Stimulated activated CD4-positive, alpha-beta T cell treated with anti-CD3 and anti-CD28 coated beads, Interleukin-12 subunit alpha, Interleukin-12 subunit beta, amount 100 ng/mL, for 48 hours (primary cell): ENCODE measurements at places on chromosomes 3 and 15.

DNA sequence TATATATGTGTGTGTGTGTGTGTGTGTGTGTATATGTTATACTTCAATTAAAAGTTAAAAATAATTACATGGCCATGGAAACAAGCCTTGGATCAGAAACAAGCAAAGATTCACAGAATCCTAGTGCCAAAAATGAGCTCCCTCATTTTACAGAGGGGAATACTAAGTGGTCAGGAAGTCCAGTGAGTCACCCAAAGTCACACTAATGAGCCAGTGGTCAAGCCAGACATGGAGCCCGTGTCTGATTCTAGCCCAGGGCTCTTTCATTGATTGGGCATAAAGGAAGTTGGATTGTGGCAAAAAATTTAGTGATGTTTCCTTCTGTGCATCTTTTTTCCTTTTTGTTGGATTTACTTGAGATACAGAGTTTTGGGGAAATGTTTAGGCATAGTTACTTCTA lies 152.5 kb upstream of the NPHP3 start:
- DNase-seq, result no peak

- no peak for DNase-seq
These were observed 23.7 kb upstream of the C3orf49 start for GRCh38 chr3:63795438-63795837.

DNA sequence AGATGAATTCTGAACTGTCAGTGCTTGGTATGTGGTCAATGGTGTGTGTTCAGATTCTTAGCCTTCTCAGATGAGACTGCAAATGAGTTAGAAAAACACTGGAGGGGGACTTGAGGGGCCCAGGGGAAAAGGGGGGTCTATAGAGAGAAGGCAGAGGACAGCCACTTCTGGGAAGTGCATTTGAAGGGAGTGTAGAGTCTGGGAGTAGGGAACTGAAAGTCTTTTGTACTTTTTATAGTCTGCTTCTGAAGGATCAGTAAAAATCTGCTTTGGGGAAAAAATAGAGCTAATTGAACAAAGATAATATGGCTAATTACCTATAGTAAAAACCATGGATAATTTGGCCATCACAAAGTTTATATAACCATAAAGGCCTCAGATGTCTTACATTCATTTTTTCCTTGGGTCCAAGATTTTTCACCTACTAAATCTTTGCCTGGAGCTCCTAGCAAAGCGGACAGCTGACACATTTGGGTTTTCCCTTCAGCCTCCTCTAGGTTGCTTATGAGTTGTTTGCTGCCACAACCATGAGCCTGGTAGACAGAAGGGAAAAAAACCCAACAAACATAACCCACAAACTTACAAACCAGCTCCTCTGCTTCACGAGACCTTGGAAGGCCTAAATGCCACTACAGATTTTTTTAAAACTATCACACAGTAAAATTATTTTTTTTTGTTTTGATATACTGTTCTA lies 48.8 kb downstream of the CD86 start:
- no peak for DNase-seq

DNA sequence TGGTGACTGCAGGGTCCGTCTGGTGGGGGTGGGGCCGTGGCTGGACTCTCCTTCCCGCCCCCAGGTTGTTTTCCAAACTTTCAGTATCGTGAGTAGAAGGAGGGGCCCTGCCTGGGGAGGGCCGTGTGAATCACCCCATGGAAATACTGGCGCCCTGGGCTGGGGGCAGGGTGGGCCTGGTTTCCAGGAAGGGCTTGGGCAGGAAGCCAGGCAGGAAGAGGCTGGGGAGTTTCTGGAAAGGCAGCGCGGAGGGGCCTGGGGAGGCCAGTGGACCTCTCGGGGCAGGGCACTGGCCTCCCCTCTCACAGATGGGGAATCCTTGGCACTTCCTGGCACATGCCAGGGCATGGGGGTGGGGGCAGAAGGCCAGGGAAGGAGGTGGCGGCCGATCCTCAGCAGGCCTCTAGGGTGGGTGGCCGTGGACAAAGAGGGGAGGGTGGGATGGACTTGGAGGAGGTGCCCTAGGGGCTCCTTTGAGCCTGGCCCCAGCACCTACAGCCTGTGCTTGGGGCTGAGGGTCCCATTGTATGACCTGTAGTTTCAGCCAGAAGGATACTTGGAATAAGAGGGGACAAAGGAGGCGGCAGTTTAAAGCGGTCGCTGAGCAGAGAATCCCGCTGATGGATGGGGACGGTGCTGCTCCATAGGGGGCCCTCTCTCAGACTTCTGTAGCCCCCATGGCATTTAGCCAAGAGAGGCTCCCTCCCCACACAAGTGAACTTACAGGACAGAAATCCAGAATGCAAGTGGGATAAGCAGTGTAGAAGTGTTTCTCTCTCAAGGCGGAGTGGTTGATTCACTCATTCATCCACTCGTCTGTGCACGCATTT lies 56.5 kb upstream of the GATA2 start:
- DNase-seq, result no peak

DNA sequence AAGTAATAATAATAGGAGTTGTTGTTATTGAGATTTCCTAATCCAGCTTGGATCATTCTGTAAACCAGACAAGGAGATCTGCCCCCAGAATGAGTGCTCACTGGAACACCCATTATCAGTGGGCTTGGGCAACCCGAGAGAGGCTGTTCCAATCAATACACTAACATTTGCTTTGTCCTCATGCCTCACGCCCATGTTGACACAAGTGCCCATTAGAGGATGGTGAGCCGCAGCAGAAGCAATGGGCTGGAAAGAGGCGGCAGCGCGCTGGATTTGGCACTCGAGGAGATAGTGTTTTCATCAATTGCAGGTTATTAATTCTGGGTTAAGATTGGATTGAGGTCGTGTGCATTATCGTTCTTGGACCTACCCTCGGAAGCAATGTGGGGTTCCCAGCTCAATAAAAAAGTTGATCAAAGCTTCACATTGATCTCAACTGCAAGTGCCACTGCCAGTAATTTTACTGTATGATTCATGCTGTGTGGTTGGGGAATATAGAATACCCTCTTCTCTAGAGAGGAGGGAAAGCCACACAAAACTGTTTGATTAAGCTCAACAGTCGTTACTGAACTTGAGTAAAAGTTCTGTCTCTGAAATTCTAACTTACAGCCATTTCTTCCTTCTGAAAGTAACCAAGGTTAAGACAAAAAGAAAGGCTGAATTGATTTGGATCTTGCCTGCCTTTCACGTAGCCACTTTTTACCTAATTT lies 15.7 kb downstream of the LYZL4 start:
- no peak for DNase-seq

- DNase-seq, result no peak
These were observed 10.3 kb downstream of the DNAJB11 start for GRCh38 chr3:186580785-186581184.
